Activated CD4-positive, alpha-beta T cell treated with anti-CD3 and anti-CD28 coated beads, Interleukin-2, amount 50 U/mL, for 4 hours (primary cell): ENCODE measurements at places on chromosomes 12 and 14.

- no peak for DNase-seq
These were observed 77.5 kb upstream of the CPSF6 start for GRCh38 chr12:69161829-69162228.

- DNase-seq, result no peak
These were observed 18.1 kb downstream of the NUAK1 start for GRCh38 chr12:106120519-106121105.

- no peak for DNase-seq
These were observed 478.9 kb downstream of the BCAT1 start for GRCh38 chr12:24470050-24470449.

GRCh38 chr14:55540847-55541773 is 38.9 kb upstream of the KTN1 start:
- no peak for DNase-seq

GRCh38 chr14:37056473-37056872 is 115.9 kb downstream of the SLC25A21 start:
- no peak for DNase-seq

DNA sequence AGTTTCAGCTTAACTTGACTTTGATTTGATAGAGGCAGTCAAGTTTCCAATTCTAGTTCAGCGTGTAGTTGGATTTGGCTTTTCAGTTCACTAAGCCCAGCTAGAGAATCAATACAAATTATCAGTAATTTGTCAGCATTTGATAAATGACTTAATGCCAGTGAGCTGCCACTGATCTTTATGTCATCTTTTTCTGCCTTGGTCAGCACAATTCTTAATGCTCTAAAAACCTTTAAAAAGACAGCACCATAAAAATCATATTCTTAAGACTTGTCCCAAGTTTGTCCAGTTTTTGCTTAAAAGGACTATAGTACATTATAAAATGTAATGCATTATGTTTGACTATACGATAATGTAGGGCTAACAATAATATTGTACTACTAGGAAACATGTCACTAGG is 920.5 kb downstream of the LRFN5 start:
- DNase-seq, result no peak

- DNase-seq, result no peak
These were observed 14.0 kb upstream of the TBX3 start for GRCh38 chr12:114697741-114698565.

DNA sequence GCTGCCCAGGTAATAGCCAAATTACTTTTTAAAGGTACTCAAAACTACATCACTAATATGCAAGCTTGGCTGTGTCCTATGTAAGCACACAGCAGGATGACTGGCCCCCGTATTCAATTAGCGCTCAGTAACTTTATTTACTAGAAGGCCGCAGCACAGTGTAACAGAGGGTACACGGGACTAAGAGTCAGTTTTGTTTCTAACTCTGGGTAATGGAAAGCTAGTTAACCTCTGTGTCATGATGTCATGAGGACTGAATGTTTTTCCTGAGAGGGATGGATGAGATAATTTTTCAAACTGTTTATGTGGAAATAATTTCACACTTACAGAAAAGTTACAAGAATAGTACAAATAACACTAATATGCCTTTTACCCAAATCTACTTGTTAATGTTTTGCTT is 27.1 kb downstream of the GALNT4 start:
- no peak for DNase-seq

GRCh38 chr12:11829764-11830194 is 180.3 kb downstream of the ETV6 start:
- no peak for DNase-seq

DNA sequence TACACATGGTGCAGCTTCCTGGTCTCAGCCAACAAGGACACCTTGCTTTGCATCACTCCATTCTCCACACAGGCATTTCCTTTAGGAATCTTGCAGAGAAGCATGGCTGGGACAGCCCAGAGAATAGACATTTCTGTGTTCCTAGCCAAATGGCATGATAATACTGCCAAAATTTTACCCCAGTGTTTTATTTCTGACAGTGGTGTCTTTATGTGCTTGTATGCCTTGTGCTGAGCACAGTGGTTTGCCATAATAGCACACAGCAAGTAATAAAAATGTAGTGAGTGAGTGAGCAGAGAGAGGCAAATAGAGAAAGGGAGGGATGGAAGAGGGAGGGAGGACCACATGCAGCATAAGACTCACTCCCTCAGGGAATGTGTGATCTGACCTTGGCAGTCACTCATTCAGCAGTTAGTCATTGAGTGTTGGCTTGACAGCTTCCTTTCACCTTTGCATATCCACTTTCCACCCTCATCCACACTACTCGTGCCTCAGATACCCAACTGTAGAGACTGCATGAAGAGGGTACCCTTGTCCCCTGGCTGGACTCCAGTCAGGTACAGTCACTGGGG is 212.8 kb upstream of the CCDC196 start:
- DNase-seq, result no peak

- no peak for DNase-seq
These were observed 2.9 kb downstream of the TCHP start for GRCh38 chr12:109902891-109903418.

GRCh38 chr12:19894803-19895202 is 455.5 kb downstream of the AEBP2 start:
- no peak for DNase-seq

- DNase-seq, result no peak
These were observed 107.5 kb downstream of the ADGRD1 start for GRCh38 chr12:131061041-131061806.

DNA sequence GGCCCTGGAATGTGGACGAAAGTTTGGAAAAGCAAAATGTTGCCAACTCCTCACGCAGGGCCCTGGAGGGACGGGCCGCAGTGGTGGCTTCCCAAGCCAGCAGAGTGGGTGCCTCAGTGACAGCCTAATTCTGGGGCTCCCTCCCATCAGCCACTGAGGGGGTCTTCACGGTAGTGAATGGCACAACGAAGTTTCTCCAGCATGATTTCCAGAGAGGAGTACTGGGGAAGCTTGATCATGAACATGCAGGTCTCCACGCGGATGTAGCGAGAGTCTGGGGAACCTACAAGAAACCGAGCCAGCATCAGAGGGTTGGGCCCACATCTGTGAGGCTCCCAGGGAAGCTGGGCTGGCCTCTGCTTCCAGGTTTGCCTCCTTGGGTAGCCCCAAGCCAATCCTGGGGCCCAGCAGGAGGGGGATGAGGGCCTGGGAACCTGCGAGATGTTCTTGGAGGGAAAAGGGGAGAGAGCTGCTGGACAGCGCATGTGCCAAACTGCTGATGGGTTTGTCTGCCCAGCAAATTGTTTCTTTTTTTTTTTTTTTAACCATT is 37.0 kb downstream of the TRAFD1 start:
- no peak for DNase-seq
